ENCODE measurements at places on chromosomes 7 and 10.

DNA sequence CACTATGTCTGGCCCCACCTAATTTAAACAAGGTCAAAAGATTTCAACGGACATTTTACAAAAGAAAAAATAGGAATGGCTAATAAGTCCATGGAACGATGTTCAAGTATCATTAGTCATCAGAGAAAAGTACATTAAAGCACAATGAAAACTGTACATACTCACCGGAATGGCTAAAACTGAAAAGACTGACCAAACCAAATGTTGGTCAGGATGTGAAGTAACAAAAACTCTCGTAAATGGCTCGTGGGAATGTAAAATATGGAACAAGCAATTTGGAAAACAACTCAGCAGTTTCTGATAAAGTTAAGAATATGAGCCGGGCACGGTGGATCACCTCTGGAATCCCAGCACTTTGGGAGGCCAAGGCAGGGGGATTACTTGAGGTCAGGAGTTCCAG lies 65.7 kb upstream of the PARD3 start:
- DNase-seq: no peak

- DNase-seq: no peak
Measured at GRCh38 chr7:76233538-76234281, 32.0 kb downstream of the SRRM3 start.

GRCh38 chr10:72483471-72483870 lies 128.8 kb upstream of the DNAJB12 start:
- DNase-seq: no peak

- no peak for DNase-seq
Measured at GRCh38 chr10:103765981-103766380, 89.4 kb downstream of the SH3PXD2A start.

GRCh38 chr10:111076682-111077478 lies at the start of gene ADRA2A:
TSS of gene ADRA2A (plus strand) at chr10:111077029. CDS start at chr10:111077997, 968 bp downstream.
- DNase-seq: peak; percentile 62

GRCh38 chr10:52563360-52563759 lies 209.2 kb downstream of the MBL2 start:
- DNase-seq: no peak

DNA sequence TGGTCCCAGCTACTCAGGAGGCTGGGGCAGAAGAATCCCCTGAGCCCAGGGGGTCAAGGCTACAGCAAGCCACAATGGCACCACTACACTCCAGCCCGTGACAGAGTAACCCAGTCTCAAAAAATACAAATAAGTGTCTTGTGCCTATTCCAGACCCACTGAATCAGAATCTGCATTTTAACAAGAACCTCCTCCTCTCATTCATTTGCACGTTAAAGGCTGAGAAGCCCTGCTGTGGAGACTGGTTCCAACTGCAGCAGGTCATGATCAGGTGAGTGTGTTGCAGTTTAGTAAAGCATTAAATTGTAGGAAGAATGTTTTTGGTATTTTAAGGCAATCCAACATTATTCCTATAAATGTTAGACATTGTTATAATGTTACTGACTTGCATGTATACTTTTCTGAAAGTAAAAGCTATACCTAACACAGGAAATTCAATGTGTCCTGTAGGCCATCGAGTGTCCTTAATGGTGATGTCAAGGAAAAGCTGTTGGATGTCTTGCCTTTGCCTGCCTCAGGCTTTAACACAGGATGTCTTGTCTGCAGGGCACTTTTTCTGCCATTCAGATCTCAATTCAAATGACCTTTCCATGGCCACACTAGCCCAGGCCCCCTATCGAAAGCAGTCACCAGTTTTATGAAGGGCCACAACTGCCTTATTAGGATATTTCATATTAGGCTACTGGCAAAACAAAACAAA lies 30.4 kb downstream of the MKRN1 start:
- DNase-seq: no peak

GRCh38 chr10:11724938-11725776 lies 17.0 kb upstream of the ECHDC3 start:
- DNase-seq: no peak

- no peak for DNase-seq
Measured at GRCh38 chr7:2164646-2165045, 68.1 kb downstream of the MAD1L1 start.

DNA sequence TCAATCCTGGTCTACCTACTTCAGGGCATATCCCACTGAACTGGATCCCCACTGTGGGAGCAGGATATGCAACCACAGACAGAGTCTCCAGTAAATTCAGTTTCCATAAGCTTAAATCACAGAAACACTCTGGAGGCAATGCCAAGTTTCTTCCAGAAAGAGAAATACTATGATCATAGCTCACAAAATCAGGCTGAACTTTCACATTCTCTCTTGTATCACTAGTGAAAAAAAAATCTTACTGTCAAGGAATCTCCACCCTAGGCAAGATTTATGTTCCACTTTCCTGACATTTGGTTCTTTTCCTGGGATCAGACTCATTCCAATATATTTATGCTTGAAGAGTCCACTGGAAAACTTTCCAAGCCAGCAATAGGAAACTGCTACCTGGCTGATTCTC lies 749.0 kb downstream of the SUGCT start:
- no peak for DNase-seq

GRCh38 chr7:46909601-46910051 lies 672.3 kb downstream of the TNS3 start:
- DNase-seq: no peak

- no peak for DNase-seq
Measured at GRCh38 chr7:134720091-134720935, 59.1 kb upstream of the CALD1 start.

- DNase-seq: no peak
Measured at GRCh38 chr10:125084614-125085257, 75.6 kb downstream of the CTBP2 start.

DNA sequence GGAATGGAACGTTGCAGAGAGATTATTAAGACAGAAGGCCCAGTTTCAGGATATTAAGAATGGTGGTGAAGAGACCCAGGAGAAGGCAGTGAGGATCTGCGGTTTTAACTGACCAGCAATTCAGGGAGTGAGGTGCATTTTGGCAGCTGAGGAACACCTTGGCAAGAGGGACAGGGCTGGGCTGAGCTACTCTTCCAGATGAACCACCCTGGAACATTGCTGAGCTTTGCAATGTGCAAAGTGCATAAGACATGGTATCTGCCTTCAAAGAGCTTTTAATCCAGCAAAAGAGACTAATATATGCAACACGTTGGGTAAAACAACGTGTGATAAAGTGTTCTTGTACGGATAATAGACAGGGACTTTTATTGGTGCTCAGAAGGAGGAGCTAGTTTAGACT lies 181.0 kb upstream of the AGK start:
- no peak for DNase-seq

DNA sequence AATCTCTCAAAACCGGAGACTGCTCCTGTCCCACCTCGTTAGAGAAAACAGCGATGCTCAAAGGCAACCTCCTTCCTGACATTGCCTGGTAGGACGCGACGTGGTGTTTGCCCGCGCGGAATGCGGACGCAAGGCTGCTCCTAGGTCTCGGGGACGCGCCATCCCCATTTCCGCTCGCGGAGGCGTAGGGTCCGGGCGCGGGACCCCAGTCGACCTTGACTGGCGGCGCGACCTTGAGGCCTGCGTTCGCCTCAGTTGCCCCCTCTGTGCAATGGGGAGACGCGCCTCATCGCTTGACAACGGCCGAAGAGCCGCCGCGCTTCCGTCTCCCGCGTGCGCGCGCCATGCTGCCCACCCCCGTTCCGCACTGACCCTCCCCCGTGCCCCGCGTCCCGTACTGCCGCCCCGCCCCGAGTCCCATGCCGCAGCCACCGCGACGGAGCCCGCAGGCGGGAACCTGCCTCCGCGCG lies 412 bp upstream of the PPIA start:
- DNase-seq: no peak

DNA sequence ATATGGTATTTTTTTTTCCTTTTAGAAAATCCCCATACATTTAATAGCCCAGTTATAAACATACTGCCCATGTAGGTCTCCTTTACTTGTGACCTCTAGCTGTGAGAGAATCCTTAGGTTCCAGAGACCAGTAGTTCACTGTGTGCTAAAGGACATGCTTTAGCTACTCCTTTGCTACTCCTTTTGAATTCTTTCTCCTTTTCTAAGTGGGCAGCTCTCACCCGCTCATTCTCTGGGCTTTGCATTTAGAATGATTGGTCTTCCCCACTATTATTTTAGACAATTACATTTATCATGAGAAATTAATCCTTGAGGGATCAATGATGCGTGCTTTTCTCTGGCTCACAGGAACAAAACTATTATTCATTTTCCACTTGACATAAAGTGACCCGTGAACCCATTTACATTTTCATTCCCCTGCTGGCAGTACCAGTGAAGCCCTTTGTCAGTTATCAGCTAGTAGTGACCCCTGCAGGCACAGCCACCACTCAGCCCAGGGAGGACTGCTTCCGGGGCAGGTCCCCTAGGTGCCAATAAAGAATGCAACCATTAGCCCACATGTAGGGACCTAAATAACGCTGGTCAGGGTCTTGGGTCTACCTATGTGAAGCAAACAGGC lies 844.3 kb downstream of the CNTNAP2 start:
- DNase-seq: no peak

GRCh38 chr10:31188792-31189406 lies 130.1 kb upstream of the ZEB1 start:
- DNase-seq: no peak

DNA sequence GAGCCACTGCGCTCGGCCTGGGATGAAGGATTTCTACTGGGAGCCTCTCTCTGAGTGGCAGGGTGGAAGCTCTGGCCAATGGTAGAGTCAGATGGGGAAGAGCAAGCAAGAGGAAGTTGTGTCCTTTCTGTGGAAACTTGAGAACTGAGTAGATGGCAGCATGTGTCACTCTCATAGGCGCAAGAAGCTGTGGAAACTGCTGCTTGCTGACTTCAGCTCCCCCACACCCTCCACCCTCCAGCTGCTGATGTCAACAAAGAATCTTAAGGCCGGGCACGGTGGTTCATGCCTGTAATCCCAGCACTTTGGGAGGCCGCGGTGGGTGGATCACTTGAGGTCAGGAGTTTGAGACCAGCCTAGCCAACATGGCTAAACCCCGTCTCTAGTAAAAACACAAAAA lies 39.8 kb upstream of the SRGN start:
- no peak for DNase-seq

DNA sequence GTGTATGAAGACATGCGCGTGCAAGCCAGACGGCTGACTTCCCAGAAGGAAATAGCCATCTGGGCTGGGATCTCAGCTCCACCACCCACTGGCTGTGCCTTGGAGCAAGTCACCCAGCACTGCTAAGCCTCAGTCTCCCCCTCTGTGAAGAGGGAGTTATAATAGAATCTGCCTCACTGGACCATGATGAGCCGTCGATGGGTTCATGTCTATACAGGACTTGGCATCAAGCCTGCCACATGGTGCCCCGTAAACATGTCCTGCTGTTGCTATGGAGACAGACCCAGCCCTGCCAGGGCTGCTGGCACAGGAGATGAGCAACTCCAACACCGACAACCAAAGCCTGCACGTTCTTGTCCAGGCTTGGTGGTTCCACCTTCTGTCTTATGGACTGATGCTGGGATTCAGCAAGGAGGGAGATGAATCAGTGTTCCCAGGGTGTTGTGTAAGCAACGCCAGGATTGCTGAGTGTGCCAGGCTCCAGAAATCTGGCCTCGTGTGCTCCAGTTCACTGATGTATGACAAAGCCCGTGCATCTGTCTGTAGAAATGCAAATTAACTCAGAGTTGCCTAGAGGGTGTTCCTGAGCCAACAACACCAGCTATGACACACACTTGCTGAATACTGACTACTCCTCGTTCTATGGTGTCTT lies 5.6 kb downstream of the GPR15LG start:
- no peak for DNase-seq

DNA sequence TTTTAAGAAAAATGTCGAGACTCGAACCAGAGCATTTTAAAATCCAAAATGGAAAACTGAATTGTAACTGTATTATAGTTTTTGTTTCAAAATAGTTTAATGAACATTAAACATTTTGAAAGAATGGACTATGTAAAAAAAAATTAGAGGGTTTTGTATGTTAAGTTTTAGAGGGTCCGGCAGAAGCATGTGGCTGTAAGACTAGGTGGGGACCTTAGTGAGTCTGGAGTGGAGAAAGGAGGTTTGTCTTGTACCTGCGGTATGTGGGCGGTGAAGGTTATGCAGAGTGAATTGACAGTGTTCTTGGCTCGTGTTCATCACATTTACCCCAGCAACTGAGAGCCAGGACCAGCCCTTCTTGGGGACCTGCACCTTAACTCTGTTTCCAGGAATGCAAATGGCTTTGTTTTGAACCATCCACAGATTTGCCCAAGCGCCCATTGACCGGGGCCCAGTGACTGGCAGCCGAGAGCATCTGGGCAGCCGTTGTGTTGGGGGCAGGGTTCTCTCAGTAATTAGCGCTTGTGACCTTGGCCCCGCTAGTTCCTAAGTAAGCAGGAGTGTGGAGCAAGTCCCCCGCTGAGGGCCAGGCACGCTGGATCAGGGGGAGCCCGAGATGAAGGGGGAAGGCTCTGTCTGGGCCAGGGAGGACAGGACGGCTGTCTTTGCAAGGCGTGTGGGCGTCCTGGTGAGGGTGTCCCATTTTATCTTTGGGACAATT lies 1.4 kb upstream of the KLF6 start:
- no peak for DNase-seq

DNA sequence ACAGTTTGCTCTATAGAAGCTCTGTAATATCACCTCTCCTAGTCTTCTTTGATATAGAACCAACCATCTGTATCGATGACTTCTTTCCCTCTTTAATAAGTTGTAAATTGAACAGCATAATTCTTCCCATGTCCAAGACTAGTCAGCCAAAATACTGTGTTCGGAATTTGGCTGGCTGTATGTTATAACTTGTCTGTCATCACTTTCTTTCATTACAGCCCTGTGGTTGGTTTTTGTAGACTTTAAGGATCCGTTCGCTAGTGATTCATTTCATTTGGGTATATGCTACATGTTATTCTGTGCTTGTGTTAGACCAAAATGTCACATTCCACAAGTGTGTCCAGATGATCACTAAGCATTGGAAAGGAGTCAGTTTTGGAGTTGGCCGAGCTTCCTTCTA lies 155.4 kb upstream of the ITGB1 start:
- DNase-seq: no peak

DNA sequence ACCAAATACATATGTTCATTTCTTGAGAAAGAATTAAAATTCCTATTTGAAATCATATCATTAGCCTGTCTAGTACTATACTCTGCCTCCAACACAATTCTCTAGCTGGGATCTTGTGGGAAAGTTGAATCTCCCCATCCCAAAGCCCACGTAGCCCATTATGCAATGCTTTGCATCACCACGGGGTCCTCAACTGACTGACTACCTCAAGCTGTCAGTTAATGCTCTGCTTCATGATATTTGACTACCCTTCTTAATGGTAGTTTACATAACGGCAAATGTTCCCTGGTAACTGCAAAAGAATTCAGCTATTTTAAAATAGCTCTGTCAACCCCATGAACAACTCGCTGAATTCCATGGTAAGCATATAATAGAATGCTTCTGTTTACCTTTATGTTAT lies 23.3 kb upstream of the PALS2 start:
- no peak for DNase-seq

- DNase-seq: no peak
Measured at GRCh38 chr10:24574161-24574560, 149.5 kb downstream of the ARHGAP21 start.

GRCh38 chr10:132774181-132774901 lies 11.6 kb downstream of the NKX6-2 start:
- DNase-seq: no peak
